ENCODE measurements at places on chromosomes 2 and 18.

DNA sequence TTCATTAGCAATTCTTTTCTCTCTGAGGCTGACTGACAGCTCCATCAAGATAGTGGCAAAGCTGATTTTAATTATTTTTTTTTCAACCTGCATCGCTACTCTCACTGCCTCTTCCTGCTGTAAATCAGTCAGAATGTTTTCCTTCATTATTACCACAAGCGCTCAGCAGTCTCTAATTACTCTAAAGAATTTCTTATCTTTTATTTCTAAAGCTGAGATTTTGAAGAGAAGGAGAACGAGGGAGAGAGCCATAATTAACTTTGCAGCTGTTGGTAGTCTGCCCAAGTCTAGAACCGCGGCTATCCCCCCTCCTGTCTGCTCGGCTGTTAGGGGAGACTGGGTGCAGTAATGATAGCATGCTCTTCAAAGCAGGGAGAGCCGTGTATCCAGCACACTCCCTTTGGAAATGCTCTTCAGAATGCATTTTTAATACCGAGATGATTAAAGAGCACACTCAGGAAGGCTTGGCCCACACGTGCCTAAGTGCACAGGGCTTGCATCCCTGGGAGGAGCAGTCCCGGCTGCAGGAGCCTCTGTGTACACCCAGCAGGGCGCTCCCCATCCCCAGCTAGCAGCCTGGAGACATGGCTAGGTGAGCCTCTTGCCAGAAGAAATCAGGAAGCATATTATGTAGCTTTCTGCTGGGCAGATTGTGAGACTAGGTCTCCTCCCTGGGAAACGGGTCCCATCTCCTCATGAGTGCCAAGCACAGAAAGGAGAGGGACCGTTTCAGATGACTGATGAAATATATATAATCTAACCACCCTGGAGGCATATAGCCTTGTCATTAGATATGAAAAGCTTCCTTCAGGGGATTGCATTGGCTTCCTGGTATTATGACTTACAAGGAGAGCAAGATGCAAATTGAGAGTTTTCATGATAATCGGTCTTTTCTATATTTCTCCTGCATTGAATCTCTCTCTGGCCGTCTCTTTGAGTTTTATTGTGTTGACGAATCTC lies 555.2 kb downstream of the CMPK2 start:
- DNase-seq, result no peak

DNA sequence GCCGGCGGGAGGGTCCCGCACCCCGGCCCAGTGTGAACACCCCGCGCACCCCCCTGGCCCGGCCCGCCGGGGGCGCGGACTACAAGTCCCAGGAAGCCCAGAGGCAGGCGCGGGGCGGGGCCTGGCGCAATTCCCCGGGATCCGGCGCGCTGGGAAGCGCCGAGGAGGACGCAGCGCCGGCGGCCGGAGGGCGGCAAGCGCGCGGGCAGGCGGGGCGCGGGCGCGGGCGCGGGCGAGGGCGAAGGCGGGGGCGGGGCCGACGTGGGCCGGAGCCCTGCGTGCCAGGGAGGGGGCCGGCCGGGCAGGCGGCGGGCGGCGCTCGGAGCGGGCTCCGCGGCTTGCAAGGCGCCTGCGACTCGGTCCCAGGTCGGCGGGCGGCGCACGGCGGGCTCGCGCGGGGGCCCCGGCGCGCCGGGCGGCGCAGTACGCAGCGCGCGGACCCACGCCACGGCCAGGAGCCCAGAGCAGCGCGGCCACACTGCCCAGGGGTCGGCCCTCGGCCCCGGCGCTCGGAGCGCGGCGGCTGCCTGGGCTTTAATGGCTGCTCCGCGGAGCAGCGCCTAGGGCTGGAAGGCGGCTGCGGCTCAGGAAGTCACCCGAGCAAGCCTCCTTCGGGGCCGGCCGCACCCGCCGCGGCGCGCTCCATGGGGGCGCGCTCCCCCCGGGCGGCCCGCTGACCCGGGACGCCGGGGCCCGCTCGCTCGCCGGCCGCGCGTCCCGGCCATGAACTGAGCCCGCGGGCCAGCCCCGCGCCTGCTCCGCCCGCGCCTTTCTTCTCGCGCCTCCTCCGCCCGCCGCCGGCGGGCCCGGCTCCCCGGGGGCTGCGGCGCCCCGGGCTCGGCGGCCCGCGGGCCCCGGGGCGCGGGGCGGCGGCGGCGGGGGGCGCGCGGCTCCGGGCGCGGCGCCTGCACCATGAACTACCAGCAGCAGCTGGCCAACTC lies at the start of gene AGAP1:
Gene AGAP1, plus strand, starts transcription at position 269 of the 941 bp plus-strand sequence.
- DNase-seq, result peak; percentile 93

DNA sequence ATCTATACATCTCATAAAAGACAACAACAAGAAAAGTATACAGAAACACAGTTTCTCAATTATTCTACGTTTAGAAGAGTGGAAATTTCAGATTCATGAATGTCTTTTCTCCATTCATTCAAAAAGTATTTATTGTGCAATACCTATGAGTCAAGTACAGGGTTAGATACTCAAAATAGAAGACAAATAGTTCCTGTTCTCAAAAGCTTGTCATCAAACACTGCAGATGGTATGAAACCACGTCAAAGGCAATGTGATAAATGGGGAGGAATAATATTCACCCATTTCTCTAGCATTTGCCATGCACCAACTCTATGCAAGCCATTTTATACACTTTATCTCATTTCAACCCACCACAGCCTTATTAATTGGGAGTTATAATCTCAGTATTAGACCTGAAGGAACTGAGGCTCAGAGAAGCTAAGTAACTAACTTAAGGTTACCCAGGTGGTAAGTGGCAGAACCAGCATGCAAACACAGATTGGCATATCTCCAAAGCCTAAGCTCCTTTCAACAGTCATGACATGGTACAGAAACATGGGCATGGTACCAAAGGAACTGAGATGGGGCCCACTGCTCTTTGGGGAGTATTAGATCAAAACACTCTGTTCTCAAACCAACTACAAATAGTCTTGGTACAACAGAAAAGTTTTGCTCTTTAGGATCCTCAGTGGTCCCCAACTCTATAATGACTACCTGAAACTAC lies 67.2 kb upstream of the NPAS2 start:
- no peak for DNase-seq

- no peak for DNase-seq
These were observed 596.2 kb downstream of the ARHGAP15 start for GRCh38 chr2:143725400-143725799.

DNA sequence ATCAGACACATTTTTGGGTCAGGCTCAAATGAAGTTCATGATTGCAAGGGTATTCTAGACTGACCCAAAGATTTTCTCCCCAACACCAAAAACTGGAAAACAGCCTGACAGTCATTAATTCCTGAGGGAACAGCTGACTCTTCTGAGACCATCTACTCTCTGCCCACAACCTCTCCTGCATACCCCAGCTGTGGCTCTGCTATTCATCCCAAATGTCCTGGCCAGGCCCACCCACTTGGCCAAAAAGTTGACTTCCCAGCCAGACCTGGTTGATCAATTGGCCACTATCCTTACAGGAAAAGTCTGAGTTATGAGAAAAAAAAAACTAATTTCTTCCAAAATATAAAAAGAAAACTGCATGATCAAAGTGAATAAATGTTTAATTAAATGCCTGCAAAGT lies 103.8 kb upstream of the ST3GAL5 start:
- DNase-seq, result no peak

DNA sequence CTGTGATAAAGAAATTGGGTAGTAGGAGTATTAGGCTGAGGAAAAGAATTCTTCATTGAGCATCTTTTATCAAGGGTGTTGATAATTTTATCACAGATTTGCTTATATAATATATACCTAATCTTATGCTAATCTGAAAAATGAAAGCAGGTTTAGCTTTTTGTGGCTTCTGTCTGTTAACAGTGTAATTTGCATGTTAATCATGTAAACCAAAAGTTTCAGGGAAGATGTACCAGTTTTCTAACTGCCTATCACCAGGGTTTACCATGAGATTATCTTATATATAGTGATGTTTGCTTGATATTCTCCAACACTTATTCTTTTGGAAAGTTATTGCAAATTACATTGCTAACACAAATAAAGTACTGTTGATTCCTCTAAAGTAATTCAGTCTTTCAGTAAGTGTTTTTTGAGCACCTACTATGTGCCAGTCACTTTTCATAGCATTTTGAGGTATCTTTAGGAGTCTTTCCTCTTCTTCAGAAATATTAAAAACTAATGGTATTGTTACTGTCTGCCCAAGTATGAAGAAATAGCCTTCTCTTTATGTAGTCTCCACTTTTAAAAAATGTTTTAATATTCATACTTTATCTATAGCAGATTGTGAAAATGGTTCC lies 41.6 kb downstream of the GCC2 start:
- DNase-seq, result no peak

- no peak for DNase-seq
These were observed 149.1 kb downstream of the UBE2E3 start for GRCh38 chr2:181129364-181130056.

Measured in dorsolateral prefrontal cortex (tissue), 122 donors.